ENCODE measurements at places on chromosomes 16 and 17.

GRCh38 chr16:49431591-49432290, 58.1 kb downstream of the C16orf78 start:
- no peak for DNase-seq

DNA sequence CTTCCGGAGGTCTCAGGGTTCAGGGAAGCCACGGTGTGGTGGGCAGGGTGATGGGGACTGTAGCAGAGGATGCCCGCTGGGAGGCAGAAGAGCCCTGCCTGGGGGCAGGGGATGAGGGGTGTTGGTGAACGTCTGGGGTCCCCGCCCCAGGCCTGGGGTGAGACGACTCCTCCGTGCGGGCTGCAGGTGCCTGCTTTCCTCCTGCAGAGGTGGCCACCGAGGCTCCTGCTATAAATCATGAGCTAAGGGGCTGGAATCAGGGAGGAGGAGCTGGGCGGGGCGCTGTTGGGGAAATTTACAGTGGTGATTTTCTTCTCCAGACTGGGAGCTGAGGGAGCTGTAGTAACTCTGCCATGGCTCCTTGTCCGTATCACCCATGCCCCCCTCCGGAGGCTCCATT, 167.0 kb downstream of the MRM1 start:
- DNase-seq: no peak

GRCh38 chr17:57357830-57358430, 101.6 kb downstream of the MSI2 start:
- DNase-seq: no peak

GRCh38 chr17:56274491-56274890, 121.2 kb downstream of the ANKFN1 start:
- DNase-seq: no peak

DNA sequence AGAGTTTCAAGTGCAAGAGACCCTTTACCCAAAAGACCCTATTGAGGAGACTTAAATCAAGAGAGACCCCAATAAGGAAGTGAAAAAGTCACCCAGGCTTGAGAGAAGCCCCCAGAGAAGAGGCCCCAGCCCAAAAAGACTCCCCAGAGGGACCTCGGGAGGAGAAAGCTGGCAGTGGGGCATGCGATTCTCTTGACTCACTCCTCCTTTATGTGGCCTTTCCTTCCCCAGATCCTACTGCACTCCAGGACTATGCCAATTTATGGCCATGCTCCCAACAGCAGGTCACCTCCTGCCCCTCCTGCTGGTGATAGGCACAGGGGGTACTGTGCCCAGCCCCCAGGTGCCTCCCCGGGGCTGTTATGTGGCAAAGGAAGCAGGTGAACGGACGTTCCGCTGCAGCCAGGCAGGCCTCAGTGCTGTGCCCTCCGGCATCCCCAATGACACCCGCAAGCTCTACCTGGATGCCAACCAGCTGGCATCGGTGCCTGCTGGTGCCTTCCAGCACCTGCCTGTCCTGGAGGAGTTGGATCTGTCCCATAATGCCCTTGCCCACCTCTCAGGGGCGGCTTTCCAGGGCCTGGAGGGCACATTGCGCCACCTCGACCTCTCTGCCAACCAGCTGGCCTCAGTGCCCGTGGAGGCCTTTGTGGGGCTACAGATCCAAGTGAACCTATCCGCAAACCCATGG, 16.3 kb downstream of the LRRC3C start:
- DNase-seq: no peak

- DNase-seq: no peak
These were observed 26.8 kb downstream of the GP2 start for GRCh38 chr16:20300312-20301097.

- no peak for DNase-seq
These were observed 23.2 kb downstream of the MXRA7 start for GRCh38 chr17:76687298-76688164.

DNA sequence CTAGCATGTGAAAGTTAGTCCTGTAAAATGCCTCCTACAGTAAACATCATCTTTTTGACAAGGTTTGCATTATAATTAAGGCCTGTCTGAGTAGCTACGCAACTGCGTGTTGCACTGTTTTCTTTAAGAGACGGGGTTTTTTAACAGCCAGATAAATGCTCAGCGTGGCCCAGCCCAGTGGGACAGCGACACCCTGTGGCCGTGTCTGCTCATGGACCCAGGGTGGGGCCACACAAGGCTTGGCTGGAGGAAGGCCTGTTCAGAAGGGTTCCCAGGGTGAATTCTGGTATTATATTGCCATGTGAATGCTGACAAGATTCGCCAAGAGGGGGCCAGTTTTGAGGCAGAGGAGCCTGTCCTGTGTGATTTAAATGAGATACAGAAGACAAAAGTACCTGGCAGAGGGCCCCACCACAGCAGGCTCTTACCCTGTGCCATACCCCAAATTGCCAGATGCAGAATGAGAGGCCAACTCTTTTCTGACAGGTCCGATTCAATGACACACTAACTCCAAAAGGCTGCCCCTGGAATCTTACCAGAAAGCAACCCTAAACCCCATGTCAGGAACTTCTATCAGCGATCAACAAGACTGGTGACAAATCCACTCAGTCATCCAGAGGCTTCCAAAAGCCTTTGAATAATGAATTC, 65.9 kb upstream of the IRX6 start:
- peak; percentile 26 for DNase-seq

- no peak for DNase-seq
These were observed 23.2 kb downstream of the SLC7A6OS start for GRCh38 chr16:68287276-68288251.

- no peak for DNase-seq
These were observed 973.9 kb downstream of the CDH11 start for GRCh38 chr16:64147941-64148340.

GRCh38 chr17:56141046-56141839, 12.0 kb upstream of the ANKFN1 start:
- no peak for DNase-seq

DNA sequence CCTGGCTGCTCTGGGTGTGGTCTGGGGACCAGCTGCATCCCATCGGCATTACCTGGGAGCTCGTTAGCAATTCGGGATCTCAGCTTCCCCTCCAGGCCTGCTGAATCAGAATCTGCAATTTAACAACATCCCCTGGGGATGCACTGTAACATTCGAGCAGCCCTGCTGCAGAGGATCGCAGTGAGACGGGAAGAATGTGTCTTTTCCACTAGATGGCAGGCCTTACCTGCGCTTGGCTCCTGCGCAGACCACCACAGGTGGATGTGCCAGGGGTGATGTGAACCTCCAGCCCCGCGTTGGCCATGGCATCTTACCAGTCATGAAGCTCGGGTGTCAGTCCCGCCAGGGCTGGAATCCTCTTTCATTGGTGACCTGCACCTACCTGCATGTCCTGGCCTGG, 209.9 kb downstream of the PRKCB start:
- no peak for DNase-seq

DNA sequence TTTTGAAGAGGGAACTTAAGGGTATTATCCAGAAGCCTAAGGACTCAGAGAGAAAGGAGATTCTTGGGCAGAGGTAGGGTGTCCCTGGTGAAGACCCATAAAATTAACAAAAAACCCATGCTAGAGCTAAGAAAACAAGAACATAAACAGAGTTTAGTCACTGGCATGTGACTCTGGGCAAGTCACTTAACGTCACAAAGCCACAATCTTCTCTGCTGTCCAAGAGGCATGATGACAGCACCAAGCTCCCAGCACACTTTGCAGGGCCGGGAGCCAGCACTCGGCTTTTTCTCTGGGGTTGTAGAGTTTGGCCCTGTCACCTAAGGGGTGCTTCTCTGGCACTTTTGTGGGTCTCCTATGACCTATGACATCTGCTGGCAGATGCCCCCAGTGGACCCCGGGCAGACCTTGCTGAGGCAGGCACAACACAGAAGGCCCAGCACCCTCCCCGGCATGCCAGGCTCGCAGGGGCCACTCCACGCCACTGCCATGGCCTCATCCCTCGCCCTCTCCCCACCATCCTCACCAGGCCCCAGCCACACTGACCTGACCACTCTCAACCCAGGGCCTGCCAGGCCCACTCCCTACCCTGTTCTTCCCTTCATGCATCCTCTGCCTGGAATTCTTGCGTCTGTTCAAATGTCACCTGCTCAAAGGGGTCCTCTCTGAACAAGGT, 69.8 kb downstream of the DYNLRB2 start:
- DNase-seq: no peak

DNA sequence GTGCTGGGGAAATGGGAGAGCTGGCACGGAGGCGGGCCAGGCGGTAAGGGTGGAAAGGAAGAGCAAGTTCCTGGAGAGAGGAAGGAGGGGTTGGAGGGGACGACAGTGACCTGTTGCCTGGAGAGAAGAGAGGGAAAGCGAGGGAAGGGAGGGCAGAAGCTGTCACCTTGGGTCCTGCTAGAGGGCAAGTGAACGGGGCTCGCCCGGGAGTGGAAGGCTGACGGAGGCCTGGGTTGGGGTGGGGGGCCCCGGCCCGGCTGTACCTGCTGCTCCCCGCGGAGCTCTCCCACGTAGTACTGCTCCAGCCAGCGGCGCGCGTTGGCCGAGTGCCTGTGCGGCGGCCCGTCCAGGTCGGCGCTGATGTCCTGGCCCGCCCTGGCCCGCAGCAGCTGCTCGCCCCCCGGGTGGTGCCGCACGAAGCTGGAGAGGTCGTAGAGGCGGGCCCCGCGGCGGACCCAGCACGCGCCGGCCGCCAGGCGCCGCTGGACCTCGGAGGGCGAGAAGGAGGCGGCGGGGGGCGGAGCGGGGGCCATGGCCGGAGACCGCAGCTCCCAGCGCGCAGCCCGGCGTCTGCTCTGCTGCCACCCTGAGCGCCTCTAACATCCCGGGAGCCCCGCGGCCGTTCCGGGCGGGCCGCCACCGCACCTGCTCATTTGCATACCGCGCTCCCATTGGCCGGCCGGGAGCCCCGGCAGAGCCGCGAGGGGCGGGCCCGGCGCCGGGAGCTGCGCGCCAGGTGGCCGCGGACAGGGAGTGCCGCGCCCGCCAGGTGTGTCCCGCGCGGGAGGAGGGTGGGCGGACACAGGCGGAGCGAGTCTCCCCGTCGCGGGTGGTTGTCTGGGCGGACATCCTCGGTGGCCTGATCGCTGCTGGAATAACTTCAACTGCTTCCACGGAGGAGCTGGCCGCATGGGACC, at the start of gene FA2H:
Gene FA2H (minus strand): TSS at position 598 of the 917 bp plus-strand sequence. CDS start 65 bp downstream, at position 533.
- DNase-seq: peak; percentile 67

DNA sequence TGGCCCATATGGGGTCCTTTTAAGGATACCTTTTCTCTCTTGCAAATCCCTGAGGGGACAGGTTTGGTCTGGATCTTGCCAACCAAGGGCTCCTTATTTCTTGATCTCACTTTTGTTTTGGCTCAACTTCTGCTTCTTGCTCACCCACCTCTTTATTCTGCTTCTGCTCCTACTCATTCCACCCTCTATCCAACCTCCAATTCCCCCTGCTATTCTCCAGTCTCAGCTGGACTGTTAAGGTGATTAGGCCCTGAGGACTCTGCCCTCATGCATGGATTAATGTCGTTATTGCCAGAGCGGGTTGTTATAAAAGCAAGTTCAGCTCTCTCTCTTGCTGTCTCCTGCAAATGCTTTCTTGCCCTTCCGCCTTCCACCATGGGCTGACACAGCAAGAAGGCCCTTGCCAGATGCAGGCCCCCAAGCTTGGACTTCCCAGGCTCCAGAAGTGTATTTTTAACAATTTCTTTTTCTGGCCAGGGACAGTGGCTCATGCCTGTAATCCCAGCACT, 29.8 kb downstream of the LAT start:
- no peak for DNase-seq

DNA sequence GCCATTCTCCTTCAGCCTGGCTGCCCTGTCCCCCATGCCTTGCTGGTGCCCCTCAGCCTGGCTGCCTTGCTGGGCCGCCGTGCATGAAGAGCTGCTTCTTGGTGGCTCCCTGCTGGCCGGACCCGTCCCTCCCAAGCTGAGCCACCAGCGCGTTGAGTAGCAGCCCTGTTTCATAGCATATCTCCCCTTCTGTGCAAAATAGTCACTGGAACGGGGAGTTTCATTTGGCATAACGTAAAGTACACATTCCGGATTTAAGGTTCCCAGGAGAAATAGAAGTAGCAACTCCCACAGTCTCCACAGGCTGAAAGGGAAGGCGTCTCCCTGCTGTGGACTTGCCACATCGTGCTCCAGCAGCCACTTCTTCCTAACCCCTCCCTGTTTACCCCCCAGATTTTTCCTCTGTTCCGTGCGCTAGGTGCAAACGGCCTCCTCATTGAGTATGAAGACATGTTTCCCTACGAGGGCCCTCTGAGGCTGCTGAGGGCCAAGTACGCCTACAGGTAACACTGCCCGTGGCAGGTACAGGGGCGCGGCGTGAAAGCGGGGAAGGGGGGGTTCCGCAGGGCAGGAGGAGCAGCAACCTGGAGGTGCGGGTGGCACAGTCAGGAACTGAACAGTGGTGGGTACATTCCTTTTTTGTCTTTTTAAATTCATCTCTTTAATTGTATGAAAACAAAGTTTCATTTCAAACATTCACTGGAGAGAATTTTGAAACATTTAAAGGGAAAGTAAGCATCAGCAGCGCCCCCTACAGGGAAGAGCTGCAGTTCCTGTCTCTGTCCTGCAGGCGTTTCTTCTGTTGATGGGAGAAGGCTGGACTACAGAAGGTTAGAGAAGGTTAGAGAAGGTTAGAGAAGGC, 5.8 kb upstream of the OGFOD3 start:
- DNase-seq: peak; percentile 61

DNA sequence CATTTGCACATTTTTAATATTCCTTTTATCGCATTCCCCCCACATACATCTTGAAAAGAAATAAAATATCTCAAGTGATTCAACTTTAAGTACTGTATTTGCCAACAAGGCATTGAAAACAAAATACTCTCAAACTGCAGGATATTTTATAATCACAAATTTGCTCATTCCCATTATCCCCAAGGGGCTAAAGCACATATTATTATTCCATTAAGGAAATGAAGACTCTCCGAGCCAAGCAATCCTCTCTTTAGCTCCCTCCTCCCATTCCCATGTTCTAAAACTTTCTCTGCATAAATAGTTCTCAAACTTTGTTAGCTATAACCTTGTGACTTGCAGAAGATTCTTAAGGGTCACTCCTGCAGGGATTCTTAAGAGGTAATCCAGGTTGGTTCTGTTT, 436.8 kb downstream of the KCNJ2 start:
- DNase-seq: no peak

- no peak for DNase-seq
These were observed 271.5 kb downstream of the SOX9 start for GRCh38 chr17:72392056-72393010.

DNA sequence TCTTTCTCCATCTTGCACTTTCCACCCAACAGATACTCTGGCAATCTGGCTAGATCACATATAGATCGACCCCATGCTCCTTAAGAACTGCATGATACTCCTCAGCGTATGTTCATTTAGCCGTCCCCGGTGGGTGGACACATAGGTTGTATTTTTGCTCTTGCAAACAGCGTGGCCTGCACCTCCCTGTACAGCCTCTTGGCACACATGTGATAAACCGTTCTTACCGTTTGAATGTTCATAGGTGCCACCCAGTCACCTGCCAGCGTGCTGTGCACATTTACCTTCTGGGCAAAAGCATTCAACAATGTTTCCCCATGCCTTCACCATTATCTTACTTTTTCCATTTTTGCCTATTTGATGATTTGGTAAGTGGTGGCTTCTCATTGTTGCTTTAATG, 6.2 kb downstream of the TNP2 start:
- DNase-seq: no peak

GRCh38 chr17:68562736-68563135, 38.4 kb downstream of the FAM20A start:
- no peak for DNase-seq

GRCh38 chr16:49527611-49528010, 154.0 kb downstream of the C16orf78 start:
- DNase-seq: no peak

Measured in activated naive CD4-positive, alpha-beta T cell treated with anti-CD3 and anti-CD28 coated beads, Interleukin-2, amount 50 U/mL, for 16 hours (primary cell).